ENCODE measurements at places on chromosomes 6 and 20.

- no peak overlapping the region for H3K27ac ChIP-seq
- H3K4me3 ChIP-seq: no peak overlapping the region
- DNase-seq: no peak
- no peaks in the 10 kb centered on the region for H3K27me3 ChIP-seq
These were observed 101.1 kb upstream of the CLDN20 start for GRCh38 chr6:155162682-155163081.

- peaks cover 13% of the 10 kb centered on the region for H3K4me1 ChIP-seq
- no peak overlapping the region for H3K27ac ChIP-seq
- no peaks in the 10 kb centered on the region for H3K27me3 ChIP-seq
- no peaks in the 10 kb centered on the region for H3K36me3 ChIP-seq
- DNase-seq: no peak
These were observed 11.2 kb upstream of the BHLHE23 start for GRCh38 chr20:63017826-63018411.

GRCh38 chr6:621931-622330, 35.0 kb downstream of the HUS1B start:
- H3K36me3 ChIP-seq: peaks cover 2% of the 10 kb centered on the region
- peaks cover 2% of the 10 kb centered on the region for H3K4me1 ChIP-seq
- H3K27ac ChIP-seq: no peak overlapping the region
- H3K4me3 ChIP-seq: no peak overlapping the region

DNA sequence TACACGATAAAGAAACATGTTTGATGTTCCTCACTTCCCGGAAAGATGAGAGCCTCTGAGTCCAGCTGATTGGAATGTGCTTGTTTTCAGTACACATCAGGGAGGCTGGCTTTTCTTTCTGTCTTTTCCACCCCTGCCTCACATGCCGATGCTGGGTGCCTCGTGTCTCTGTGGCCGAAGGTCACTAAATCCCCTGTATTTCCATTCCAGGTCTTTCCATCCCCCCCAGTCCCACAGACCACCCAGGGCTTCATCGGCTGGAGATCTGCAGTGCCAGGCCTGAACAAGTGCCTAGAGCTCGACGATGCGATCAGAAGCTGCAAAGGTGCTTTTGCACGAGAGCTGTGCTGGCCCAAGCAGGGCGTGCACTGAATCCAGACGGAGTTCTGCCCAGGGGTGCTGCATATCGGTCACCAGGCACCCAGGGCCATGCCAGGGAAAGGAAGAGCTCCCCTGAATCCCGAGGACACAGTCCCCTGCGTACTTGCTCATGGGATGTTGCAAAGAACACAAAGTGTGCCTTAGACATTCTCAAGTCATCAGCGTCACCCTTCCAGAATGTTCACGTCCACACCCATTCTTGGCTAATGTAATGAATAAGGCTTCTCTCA, 67.9 kb downstream of the ANKRD60 start:
- H3K36me3 ChIP-seq: no peaks in the 10 kb centered on the region
- no peaks in the 10 kb centered on the region for H3K27me3 ChIP-seq
- no peak overlapping the region for H3K4me3 ChIP-seq
- H3K27ac ChIP-seq: no peak overlapping the region

- H3K27ac ChIP-seq: peak overlapping the region; percentile 66
- no peak overlapping the region for H3K4me3 ChIP-seq
- no peaks in the 10 kb centered on the region for H3K27me3 ChIP-seq
- H3K4me1 ChIP-seq: peaks cover 8% of the 10 kb centered on the region
These were observed 10.5 kb upstream of the CLDN20 start for GRCh38 chr6:155253337-155253736.

DNA sequence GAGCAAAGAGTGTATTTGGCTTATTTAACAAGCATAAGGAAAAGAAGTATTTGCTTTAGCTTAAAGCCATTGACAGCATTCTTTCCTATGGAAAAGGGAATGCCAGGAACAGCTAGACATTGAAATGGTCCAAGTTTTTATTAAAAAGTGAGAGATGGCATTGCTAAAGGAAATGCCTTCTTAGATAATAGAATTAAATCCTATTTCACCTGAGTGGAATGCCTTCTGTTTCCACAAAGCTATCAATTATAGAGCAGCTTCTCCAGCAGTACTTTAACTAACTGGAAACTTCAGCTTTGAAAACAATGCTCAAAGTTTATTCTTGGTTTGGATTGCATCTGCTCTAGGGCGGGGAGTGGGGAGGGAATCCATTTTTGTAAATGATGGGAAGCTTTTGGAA, 85.1 kb upstream of the CNKSR3 start:
- no peaks in the 10 kb centered on the region for H3K27me3 ChIP-seq
- no peaks in the 10 kb centered on the region for H3K36me3 ChIP-seq
- H3K4me3 ChIP-seq: no peak overlapping the region
- H3K4me1 ChIP-seq: peaks cover 15% of the 10 kb centered on the region
- no peak for DNase-seq

GRCh38 chr6:36131511-36132245, 1.4 kb downstream of the MAPK13 start:
- no peak overlapping the region for H3K27ac ChIP-seq
- H3K27me3 ChIP-seq: peaks cover 4% of the 10 kb centered on the region
- no peak for DNase-seq
- H3K4me3 ChIP-seq: no peak overlapping the region
- no peaks in the 10 kb centered on the region for H3K36me3 ChIP-seq

- no peaks in the 10 kb centered on the region for H3K27me3 ChIP-seq
- no peaks in the 10 kb centered on the region for H3K36me3 ChIP-seq
- DNase-seq: no peak
- H3K4me3 ChIP-seq: no peak overlapping the region
- no peaks in the 10 kb centered on the region for H3K4me1 ChIP-seq
These were observed 187.7 kb downstream of the SOD2 start for GRCh38 chr6:159505140-159505922.

DNA sequence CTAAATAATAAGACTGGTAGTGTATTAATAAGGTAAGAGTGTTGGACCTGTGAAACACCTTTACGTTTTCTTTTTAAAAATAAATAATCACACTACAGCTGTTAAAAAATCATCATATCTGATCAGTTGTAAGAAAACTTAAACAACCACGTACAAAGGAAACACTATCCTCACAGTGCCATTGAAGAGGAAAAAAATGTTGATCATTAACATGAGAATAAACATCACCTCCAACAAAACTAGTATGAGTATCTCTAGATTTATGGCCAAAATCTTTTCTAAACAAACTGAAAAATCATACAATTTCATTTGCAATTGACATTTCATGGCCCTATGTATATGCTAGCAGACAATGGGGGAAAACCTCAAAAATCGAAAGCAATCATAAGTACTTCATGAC, 590 bp downstream of the EYS start:
- H3K27ac ChIP-seq: no peak overlapping the region
- no peak overlapping the region for H3K4me3 ChIP-seq
- no peaks in the 10 kb centered on the region for H3K4me1 ChIP-seq
- no peaks in the 10 kb centered on the region for H3K27me3 ChIP-seq

- no peak for DNase-seq
- H3K36me3 ChIP-seq: no peaks in the 10 kb centered on the region
- H3K27ac ChIP-seq: no peak overlapping the region
- H3K27me3 ChIP-seq: no peaks in the 10 kb centered on the region
These were observed 11.4 kb downstream of the FOXS1 start for GRCh38 chr20:31833931-31834521.

- H3K36me3 ChIP-seq: no peaks in the 10 kb centered on the region
- no peaks in the 10 kb centered on the region for H3K27me3 ChIP-seq
- DNase-seq: no peak
- no peak overlapping the region for H3K4me3 ChIP-seq
- H3K4me1 ChIP-seq: no peaks in the 10 kb centered on the region
- H3K27ac ChIP-seq: no peak overlapping the region
These were observed 100.1 kb upstream of the CCDC28A start for GRCh38 chr6:138673346-138674014.

DNA sequence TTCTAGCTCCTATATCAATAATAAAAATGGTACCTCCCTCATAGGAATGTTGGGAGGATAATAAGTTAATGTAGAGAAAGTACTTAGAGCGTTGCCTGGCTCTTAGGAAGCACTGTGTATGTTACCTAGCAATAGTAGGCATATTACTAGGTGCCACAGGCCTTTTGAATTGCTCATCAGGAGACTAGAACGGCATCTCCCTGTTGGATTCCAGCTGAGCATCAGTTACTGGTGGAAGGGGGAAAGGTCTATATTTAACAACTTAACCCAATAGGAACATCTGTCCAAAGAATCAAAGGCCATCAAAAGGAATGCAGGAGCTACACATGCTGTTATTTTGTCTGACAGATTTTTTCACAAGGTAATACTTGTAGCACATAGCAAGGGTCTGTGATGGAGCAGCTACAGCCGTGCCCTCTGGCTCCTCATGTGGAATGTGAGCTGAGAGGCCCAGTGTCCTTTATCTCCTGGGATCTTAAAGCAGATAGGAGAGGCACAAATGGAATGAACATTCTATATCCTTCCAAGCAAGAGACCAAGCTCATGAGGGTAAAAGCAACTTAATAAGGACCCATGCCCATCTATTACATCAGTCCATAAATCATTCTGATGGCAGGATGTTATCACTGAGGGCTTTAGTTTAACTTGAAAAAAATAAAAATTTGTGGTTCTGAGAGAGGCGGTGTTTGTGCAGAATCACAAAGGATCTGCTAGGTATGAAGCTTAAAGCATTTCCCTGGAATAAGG, 184.9 kb upstream of the LAMP5 start:
- H3K27me3 ChIP-seq: no peaks in the 10 kb centered on the region
- no peak overlapping the region for H3K27ac ChIP-seq
- H3K4me3 ChIP-seq: no peak overlapping the region

DNA sequence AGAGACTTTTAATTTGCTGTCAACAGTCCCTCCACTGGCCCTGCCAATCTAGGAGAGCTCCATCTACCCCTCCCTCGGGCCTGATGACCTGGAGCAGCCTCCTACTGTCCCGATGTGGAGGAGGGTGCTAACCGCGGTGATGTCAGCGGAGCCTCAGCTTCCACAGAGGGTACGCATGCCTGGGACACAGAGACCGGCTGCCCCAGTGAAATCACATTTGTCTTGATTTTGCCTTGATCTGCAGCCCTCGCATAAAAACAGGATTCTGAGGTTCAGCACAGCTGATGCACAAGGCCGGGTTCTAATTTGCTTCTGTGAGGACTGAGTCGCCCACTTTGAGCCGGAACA, 77.6 kb downstream of the STK35 start:
- DNase-seq: no peak
- H3K4me3 ChIP-seq: no peak overlapping the region
- no peaks in the 10 kb centered on the region for H3K27me3 ChIP-seq
- no peaks in the 10 kb centered on the region for H3K4me1 ChIP-seq

GRCh38 chr6:5205877-5206850, 54.6 kb downstream of the LYRM4 start:
- no peak for DNase-seq
- no peaks in the 10 kb centered on the region for H3K27me3 ChIP-seq
- H3K27ac ChIP-seq: no peak overlapping the region

DNA sequence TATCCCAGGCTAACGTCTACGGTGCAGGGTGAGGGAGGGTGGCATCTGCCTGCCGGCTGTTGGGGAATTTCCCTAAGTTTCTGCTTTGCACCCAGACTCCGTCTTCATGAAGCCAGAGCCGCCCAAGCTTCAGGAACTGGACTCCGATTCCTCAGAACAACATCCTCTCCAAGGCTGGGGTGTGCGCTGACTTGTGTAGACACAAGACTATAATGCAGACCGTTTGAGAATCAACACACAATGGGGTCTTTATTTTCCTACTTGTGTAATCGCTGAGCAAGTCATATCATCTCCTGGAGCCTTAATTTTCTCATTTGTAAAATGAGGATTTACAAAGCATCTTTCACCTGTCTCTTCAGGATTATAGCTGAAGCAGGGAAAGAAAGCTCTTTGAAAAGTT, 160.5 kb upstream of the AGPAT4 start:
- H3K27me3 ChIP-seq: no peaks in the 10 kb centered on the region
- H3K36me3 ChIP-seq: no peaks in the 10 kb centered on the region
- H3K27ac ChIP-seq: peak overlapping the region; percentile 69
- no peak for DNase-seq

GRCh38 chr6:107032051-107032450, 4.1 kb downstream of the MTRES1 start:
- H3K4me1 ChIP-seq: no peaks in the 10 kb centered on the region
- no peak for DNase-seq
- H3K27me3 ChIP-seq: no peaks in the 10 kb centered on the region
- peaks cover 26% of the 10 kb centered on the region for H3K36me3 ChIP-seq
- no peak overlapping the region for H3K4me3 ChIP-seq

GRCh38 chr6:142395266-142395665, 93.5 kb downstream of the ADGRG6 start:
- no peak for DNase-seq
- no peaks in the 10 kb centered on the region for H3K27me3 ChIP-seq
- H3K36me3 ChIP-seq: no peaks in the 10 kb centered on the region

GRCh38 chr6:161246725-161247124, 27.1 kb downstream of the AGPAT4 start:
- H3K4me1 ChIP-seq: peaks cover 26% of the 10 kb centered on the region
- no peak overlapping the region for H3K4me3 ChIP-seq
- H3K27ac ChIP-seq: no peak overlapping the region
- H3K27me3 ChIP-seq: no peaks in the 10 kb centered on the region
